ENCODE measurements at places on chromosomes 5 and 9.
A peak's percentile ranks its signal among the peaks of the same experiment; 100 is the strongest.

DNA sequence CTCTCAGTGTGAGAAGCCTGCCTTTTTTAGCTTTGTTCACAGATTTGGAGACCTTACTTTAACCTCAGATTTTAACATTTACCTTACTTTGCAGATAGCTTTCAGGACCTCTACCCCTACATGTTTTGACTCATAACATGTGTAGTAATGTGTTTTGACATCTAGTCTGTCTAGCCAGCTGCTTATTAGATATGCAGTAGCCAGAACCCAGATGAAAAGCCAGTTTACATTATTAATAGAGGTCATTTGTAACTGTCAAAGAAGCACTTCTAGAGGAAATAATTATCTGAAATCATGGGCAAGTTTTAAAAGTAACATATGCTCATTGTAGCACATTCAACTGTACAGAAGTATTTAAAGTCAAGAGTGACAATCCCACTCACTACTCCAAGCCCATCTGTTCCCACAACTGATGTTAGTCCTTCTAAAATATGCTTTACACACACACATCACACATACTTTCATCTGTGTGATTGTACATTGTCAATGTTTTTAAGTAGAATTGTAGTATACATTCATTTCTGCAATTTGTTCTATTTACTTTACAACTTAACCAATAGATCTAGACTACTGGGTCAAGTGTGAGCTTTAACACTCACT is 71.8 kb upstream of the NIPAL4 start:
- no peak for DNase-seq

GRCh38 chr5:92887254-92887653 is 693.8 kb downstream of the NR2F1-AS1 start:
- DNase-seq, result no peak

- DNase-seq, result no peak
Observed at GRCh38 chr9:90969021-90969675, 167.5 kb downstream of the SYK start.

GRCh38 chr5:153496835-153497234 is 6.4 kb downstream of the GRIA1 start:
- DNase-seq, result no peak

DNA sequence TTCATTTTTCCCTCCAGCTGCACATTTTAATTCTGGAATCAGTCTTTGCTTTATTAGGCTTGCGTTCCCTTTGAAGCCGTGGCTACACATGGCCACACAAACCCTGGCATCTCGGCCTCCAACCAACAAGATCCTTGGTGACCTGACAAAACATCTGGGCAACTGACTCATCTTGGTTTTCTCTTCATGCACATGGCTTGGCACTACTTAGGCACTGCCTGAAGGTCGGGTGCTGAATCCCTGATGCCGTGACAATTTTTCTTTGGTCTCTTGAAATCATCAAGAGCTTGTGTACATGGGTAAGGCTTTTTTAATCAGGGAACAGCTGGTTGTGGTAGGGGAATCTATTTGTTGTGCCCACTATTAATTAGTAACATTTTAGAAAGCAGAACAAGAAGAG is 16.0 kb upstream of the PAPPA start:
- no peak for DNase-seq

- no peak for DNase-seq
Observed at GRCh38 chr5:72658161-72658560, 151.0 kb upstream of the ZNF366 start.

DNA sequence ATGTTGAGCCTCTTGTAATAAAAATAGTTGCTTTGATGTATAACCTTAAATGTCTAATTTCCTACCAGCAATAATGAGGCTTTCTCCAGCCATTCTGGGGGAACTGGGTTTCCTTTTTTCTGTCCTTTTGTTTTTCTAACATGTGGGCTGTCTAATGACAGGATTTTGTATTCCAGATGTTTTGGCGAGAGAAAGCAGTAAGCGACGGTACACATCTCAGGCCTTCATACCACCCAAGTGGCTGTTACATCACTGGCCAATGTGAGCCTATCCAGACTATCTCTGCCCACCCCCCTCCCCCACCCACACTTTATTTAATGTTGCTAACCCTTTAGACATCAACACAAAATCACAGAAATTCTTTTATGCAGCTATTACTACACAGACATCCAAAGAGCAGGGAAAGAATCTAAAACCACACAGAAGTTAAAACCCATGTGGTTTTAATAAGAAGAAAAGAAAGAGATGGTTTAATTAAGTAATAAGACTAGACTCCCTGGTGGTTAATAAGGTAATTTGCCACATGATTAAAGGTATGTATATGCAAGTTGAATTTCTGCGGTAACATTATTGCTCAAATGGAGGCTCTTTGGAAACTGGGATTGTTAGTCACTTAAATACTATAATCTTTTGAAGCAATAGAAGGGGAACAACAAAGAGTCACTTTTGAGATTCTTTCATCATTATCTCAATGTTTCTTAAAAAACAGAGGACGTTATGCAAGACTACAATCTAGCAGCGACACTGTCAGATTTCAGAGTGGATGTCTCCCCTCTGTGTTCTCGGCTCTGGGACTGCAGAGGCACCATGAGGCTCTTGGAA is 365.1 kb downstream of the ENC1 start:
- DNase-seq, result peak; percentile 90

DNA sequence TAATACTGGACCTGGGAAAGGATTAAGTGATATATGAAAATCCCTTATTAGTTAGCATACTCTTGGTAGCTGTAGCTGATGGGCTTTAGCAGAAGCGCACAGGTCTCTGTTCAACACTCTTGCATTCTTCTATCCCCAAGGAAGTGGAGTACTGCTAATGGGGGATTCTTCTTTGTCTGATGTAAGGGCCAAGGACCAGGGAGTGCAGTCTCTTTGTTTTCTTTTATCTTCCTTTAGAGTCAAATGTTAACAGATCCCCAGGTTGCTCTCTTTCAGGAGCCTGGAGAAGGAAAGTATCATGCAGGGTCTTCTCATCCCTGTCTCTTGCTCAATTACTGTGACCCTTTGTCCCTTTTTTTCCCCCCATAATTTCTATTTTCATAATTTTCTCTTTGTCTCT is 1146.9 kb upstream of the DMAC1 start:
- no peak for DNase-seq

GRCh38 chr5:124655251-124655917 is 91.1 kb downstream of the ZNF608 start:
- no peak for DNase-seq

DNA sequence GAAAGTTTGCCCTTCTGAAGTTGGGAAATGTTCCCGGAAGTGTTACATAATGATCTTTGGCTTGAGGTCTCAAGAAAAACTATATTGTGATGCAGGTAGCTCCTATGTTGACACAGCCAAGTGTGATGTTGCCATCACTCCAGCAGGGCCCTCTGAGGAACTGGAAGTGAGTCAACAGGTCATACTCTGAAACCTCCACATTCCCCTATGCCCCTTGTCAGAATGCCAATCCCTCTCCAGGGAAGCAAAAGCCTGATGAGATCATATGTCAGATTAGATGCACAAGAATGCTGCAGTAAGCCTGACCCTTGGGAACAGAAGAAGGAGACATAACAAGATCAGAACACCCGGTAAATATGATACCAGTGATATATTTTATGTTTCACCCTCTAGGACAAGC is 66.8 kb upstream of the ITGA2 start:
- DNase-seq, result peak; percentile 39

GRCh38 chr5:141960018-141960417 is 2.0 kb upstream of the PCDH12 start:
- DNase-seq, result no peak

- no peak for DNase-seq
Observed at GRCh38 chr5:171433982-171434676, 14.7 kb downstream of the FGF18 start.

GRCh38 chr9:105651806-105652205 is 10.5 kb upstream of the TAL2 start:
- DNase-seq, result no peak
